ENCODE measurements at places on chromosomes 3 and 15.

DNA sequence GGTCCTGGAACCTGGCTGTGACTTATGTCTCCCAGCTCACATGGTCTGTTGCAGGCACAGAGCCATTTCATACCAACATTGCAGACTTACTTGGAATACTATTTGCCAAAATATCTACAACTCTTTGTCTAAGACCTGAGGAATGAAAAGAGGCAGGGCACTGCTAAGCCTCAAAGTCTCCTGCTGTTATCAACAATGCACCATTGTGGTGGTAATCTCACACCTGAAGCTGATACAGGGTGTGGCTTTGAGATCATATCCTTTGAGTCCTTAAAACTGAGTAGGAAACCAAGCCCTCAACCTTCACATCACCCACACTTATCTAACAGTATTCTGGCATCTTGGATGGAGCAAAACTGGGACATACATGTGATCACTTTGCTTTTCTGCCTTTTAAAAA lies 782.0 kb downstream of the EPHA3 start:
- DNase-seq: no peak

- DNase-seq: no peak
Observed at GRCh38 chr3:20096135-20096685, 56.0 kb downstream of the KAT2B start.

DNA sequence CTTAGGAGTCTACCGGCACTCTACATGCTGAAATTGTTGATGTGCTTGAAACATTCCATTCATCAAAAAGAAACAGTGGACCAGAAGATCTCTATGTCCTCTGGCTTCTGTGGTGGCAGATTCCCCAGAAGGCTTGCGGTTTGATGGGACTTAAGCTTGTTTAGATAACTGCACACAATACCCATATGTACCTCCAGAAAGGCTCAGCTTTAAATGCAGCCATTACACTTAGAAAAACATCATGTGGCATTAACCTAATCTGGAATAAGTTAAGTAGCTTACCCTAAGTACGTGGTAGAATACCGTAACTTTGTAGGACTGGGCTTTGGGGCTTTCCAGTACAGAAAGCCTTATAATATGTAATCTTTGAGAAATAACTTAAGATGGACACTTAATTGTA lies 187.3 kb downstream of the RBMS3 start:
- no peak for DNase-seq

DNA sequence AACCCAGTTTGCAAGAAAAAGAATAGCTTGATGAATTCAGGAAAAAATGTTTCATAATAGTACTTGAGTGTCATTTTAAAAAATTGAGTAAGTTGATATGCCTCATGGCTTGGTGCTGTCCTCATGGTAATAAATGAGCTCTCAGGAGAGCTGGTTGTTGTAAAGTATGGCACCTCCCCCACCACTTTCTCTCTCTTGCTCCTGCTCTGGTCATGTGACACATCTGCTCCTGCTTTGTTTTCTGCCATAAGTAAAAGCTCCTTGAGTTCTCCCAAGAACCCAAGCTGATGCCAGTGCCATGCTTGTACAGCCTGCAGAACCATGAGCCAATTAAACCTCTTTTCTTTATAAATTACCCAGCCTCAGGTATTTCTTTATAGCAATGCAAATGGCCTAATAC lies 108.8 kb upstream of the CRBN start:
- no peak for DNase-seq

DNA sequence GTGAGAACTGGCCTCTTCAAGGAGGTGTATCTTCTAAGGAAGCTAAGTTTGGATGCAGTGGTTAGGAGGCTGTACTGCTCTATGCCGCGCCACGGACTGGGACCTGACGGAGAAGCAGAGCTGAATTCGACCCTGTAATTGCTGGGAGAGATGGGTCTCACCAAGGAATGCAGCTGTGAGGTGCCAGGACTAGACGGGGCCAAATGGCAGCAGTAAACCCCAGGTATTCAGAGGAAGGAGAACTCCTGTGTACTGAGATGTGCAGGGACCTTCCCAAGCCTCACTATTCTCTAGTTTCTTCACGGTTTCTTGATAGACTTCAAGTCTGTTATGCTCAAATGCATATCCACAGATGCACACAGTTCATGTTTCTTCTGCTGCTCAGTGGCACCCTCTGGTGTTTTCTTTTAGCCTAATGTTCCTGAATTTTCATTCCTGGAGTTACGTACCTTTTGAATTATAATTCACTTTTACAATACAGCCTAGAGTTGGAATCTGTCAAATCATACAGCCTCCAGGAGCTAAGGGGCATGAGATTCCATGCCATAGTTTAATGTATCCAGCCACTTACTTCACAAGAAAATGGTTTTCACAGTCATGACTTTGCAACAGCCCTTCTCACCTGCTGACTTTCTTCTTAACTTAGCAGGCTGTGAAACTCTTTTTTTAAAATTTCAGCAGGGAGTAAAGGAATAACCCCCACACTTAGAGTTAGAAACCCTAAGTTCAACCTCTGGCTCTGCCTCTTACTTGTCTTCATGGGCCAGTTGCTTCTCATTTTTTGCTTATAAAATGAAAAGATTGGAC lies 61.8 kb downstream of the GLDN start:
- no peak for DNase-seq

DNA sequence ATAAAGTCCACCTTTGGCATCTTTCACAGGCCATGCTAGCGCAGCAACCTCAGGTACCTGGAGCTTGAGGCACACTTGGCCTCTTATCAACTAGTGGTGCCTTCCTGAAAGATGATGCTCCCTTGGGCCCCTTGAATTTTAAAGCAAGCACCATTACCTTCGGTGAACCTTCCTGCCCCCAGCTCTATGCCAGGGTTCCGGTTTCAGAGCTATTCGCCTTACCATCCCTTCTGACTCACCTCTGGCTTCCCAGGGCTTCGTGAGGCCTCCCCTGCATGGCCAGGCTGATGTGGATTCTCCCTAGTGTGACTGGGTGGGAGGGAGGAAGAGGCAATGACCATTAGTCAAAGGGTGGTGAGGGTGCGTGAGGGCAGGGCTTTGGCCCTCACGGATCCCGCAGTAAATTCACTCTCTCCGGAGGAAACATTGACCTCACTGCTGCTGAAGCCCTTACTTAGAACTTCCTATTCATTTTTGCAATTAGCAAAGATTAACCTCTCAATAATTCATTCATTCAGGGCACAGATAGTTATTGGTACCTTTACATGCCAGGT lies 16.3 kb downstream of the BHLHE40 start:
- no peak for DNase-seq

DNA sequence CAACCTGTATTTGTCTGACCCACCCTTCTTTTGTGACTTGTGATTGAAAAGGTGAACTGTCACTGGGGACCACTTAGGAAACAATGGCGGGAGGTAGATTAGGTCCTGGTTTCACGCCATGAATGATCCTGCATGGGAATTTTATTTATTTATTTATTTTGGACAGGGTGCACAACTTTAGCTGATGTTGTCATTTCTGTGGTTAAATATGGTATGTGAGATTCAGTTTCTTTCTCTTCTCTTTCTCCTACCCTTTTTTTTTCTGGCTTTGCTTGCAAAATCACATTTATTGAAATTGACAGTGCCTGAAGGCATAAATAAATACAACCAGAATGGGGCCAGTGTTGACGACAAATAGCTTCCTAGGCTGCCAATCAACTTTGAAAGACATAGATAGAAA lies 18.0 kb upstream of the HTR3E start:
- DNase-seq: no peak

DNA sequence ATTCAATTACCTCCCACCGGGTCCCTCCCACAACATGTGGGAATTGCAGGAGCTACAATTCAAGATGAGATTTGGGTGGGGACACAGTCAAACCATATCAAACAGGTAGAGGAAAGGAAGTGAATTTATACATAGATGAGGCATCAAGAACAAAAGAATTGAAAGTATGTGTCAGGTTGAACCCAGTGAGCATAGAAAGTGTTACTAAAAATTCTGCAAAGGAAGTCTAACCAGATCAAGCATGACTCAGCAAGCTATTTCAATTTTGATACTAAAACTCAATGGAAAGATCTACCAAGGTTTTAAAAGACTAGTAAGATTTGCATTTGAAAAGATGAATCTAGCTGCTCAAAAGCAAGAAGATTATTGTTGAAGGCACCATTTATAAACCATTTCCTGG lies 323.0 kb downstream of the ROBO2 start:
- DNase-seq: no peak

All from stimulated activated CD4-positive, alpha-beta T cell treated with anti-CD3 and anti-CD28 coated beads, Interleukin-15, amount 100 ng/mL, for 24 hours (primary cell).